ENCODE measurements at places on chromosomes 4 and X.

DNA sequence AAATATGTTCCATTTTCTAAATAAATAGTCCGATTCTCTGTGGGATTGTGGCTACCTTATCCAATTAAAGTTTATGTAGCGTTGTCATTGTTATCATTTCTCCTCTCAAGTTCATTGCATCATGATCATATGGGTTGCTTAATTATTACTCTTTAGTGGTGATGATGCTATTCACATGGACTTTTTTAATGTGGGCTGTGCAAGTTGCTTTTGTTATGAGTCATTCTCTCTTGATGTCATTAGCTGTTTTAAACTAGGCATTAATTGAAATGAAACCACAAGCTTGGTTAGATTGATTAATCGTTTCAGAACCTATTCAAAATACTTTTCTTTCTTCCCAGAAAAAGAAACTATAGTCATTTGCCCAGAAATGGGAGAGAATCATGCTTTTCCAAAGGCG is 38.2 kb downstream of the NHS start:
- DNase-seq = no peak

DNA sequence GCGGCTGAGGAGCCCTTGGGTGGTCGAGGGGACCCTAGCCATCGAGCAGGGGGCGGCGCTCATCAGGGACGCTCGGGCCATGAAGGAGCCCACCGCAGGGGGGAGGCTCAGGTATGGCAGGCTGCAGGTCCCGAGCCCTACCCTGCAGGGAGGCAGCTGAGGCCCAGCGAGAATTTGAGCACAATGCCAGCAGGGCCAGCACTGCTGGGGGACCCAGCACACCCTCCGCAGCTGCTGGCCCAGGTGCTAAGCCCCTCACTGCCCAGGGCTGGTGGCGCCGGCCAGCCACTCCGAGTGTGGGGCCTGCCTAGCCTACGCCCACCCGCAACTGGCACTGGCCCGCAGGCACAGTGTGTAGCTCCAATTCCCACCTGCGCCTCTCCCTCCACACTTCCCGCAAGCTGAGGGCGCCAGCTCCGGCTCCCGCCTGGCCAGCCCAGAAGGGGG is 325.4 kb upstream of the FRG1 start:
- no peak for DNase-seq

DNA sequence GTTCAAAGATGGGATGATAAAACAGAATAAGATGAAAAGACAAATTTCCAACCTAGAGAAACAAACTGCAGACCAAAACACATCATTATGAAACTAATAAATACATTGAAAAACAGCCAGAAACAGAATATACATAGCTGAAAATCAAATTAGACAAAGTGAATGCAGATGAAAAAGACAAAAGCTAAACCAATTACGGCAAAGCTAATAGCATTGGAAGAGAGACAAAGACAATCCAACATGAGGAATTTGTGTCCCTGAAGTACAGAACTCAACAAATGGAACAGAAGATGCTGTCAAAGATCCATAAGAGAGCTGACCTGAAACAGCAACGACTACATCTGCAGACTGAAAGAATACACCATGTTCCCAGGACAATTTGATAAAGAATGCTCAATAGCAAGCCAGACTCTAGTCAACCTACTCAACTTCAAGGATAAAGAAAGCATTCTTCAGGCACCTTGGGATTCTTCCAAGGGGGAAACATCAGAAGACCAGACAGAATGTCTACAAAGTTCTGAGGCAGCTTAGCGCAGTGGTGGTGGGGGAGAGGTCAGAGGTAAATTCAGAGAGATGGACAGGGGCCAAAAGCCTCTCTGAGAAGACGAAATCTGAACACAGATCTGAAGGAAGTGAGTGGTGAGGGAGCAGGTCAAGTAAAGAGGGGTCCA is 27.4 kb upstream of the IRAK1 start:
- no peak for DNase-seq

DNA sequence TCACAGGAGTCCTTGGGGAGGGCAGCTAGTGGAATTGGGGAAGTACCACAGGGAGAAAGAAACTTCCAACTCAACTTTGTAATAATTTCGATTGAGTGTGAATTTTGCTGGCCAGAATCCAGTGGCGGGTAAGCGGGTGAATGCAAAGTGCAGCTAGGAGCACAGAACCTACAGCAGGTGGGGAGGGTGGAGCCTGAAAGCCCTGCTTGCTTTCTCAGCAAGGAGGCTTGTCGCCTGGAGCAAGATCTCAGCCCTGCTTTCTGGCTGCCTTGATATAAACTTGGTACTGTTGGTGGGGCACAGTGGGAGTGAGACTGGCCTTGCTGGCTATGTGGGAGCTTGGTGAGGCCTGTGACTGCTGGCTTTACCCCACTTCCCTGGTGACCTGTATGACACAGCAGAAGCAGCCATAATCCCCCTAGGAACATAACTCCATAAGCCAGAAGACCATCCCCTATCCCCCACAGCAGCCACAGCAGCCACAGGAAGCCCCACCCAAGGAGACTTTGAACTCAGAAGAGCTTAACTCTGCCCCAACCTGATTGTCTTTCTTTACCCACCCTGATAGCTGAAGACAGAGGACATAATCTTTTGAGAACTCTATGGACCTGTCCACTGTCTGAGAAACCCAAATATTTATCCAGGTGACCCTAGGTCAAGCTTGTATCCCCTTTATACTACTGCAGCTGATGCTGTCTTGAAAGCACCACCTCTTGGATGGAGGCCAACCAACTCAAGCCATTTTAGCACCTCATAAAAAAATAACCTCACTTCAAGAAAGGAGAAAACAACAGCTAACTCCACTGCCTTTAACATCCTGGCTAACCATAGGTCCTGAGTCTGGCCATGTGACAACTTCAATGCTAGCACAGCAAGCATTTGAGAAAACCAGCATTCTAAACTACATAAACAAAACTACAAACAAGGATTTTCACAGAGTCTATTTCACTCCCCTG is 87.2 kb upstream of the PDE5A start:
- no peak for DNase-seq

DNA sequence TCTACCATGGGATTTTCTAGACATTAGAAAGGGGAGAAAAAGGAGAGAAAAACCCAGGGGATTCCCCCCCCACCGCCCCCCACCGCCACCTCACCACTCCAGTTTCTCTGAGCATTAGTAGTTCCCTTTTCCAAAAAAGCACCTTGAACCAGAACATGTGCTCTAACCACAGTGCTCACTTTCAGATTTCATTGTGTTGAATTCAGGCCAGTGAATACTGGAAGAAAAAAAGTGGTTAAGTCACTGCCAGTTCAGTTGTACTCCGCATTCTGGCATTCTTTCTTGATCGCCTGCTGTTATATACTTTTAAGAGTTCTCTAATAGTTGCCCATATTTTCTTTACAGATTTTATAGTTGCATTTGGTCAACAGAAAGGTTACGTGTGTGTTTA is 40.9 kb downstream of the JADE3 start:
- no peak for DNase-seq

- no peak for DNase-seq
These were observed 14.4 kb downstream of the CHIC1 start for GRCh38 chrX:73577361-73577760.

GRCh38 chrX:48468693-48469691 is 1.1 kb downstream of the SLC38A5 start:
- peak; percentile 26 for DNase-seq

DNA sequence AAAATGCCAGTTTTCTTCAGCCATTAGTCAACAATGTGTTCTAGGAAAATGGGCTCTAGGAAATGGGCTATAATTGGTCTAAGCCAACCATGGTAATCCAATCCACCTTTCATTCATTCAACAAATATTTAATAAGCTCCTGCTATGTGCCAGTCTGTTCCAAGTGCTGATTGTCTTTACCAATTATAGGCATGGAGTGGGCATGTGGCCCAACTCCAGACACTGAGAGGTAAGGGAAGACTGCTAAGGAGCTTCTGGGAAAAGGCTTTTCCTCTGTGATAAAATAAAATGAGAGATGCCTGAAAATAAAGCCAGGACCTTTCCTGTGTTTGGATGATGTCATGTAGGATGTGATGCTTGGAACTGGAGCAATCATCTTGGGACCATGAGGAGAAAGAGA is 43.3 kb downstream of the HOPX start:
- no peak for DNase-seq

GRCh38 chr4:133555671-133556070 is 406.6 kb downstream of the PCDH10 start:
- DNase-seq = no peak

DNA sequence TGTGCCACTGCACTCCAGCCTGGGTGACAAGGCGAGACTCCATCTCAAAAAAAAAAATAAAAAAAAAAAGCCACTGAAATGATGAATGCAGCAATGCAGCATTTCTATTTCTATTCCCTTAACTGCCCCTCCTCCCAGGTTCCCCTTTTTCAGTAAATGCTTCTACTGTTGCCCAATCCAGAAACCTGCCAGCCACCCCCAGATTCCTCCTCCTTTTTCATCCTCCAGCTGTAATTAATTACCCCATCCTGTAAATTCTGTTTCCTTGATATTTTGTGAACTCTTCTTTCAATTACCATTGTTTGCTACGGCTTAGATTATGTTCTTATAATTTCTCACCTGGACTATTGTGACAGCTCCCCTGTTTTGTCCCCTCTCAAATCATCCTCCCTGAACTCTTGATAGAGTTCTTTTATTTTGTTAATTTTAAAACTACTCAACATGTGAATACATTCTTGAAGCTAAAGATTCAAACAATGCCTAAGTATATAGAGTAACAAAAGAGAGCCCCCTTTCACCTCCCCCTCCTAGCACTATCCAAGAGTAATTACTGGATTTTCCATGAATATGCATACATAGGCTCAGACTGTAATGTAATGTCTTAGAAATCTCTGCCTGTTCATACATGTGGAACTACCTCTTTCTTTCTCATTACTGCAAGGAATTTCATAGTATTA is 140.6 kb upstream of the GPC4 start:
- no peak for DNase-seq

DNA sequence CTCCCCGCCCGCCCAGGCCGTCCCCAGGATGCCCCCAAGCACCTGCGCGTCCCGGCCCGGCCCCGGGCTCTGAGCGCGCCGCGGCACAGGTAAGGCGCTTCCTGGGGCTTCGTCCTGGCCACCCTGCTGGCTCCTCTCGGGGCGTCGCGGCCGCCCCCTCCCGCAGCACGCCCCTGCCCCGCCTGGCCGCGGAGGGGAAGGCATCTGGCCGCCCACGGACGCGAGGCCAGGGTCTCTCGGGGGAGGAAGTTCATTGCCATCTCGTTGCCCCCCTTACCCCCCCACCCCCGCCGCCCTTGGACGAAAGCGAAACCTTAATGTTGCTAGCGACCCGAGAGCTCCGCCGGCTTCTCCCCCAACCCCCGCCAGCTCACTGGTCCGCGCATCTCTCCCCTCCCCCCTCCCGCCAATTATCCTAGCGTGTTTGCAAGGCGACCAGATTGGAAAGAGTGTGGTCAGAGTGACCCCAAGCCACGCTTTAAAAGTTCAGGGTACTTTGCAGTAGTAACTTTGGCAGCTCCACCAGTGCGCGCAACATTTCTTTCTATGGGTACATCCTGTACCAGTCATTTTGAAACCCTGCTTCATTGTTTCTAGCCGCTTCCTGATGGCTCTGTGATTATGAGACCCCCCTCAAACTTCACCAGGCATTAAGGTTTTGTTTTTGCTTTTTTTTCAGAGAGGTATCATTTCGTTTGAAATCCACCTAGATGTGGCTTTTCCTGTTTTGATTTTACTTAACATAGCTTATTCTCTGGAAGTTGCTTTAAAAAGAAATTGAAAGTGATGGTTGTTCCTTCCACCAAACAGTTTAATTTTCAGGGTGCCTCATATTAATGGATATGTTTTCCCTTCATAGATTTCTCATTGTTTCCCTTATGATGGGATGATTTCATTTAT is 626 bp downstream of the TBC1D1 start:
- peak; percentile 70 for DNase-seq

DNA sequence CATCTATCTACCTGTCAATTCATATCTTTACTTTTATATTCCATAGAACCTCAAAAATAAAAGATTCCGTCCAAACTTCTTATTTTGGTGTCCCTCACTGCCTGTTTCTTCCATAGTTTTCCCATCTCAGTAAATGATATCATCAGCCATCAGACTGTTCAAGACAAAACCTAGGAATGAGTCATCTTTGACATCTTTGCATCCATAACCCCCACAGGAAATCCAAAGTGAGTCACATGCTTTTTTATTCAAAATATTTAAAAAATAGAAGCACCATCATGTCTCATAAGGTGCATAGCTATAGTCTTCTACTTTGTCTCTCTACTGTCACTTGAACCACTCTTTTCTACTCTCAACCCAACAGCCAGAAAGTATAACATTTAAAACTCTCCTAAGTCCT is 29.9 kb upstream of the CXXC4 start:
- DNase-seq = no peak

GRCh38 chrX:153922932-153923857 is 2.9 kb downstream of the ARHGAP4 start:
- no peak for DNase-seq

GRCh38 chrX:19889582-19890342 is 2.4 kb upstream of the SH3KBP1 start:
- DNase-seq = peak; percentile 17

DNA sequence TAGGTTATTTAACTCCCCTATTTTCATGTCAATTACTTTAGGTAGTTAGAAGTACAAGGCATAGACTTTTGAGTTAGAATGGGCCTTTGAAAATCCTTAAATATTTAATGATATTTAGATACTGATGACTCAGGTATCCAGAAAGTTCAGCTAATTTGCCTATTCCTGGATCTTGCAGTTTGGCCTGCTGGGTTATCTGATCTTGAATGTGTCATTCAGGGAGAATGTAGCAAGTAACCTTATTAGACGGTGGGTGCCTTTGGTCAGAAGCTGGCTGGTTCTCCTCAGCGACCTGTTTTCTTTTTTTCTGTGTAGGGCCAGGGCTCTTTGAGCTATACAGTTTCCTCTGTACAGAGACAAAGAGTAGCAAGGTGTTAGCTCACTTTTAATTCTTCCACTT is 42.0 kb downstream of the MTM1 start:
- DNase-seq = no peak

DNA sequence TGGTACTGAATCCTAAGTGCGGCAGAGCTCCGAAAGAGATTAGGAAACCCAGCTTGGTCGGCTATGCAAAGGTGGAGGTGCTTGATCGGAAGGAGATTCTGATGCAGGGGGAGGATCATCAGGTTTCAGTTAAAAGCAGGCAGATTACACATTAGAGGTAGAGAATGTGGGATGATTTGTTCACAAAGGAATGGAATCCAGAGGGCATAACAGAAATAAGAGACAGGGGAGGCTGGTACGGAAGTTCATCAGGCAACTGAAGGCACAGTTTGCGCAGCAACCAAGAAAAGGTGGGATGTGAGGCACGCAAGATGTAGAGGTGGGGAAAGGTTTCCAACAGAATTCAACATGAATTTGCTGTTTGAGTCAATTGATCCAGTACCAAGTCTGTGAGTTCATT is 424 bp upstream of the ZNF330 start:
- no peak for DNase-seq

GRCh38 chrX:119753001-119753400 is 5.4 kb upstream of the SOWAHD start:
- DNase-seq = no peak

DNA sequence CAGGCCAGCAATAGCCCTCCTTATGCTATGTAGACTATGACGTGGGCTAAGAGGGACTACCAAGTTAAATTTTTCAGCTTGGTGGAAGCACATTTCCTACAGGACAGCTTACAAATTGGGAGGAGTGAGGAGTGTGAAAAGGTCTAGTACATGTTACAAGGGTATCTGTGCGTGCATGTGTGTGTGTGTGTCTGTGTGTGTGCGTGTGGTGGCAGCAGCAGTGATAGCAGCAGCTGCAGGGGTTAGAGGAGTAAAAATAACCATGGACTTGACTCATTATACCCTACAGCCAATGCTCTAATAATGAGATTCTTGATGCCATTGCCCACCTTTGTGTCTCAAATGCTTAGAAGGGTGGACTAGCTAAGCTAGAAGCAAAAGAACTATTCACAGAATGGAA is 88.6 kb downstream of the SLC9A7 start:
- no peak for DNase-seq

GRCh38 chrX:10168226-10168625 is 11.5 kb downstream of the CLCN4 start:
- DNase-seq = no peak

Data from stimulated activated CD8-positive, alpha-beta memory T cell treated with anti-CD3 and anti-CD28 coated beads, Interleukin-7, amount 100 ng/mL, for 4 hours (primary cell).